ENCODE measurements at places on chromosomes 3 and 15. TPM values are rescaled to one million over a fixed set of nuclear protein-coding genes. Genes with fewer than 3 reads are reported as not detected.

The NSMCE3 gene
- total RNA-seq: 9.6 TPM

The NMNAT3 gene
- total RNA-seq: 7.4 TPM

The TGM4 gene
- total RNA-seq: not detected

The DLEC1 gene
- 0.74 TPM for total RNA-seq

The GABRA5 gene
- 27.8 TPM for total RNA-seq

The STAG1 gene
- total RNA-seq: 64.9 TPM

The THSD4 gene
- 3.0 TPM for total RNA-seq

The FANCI gene
- 8.4 TPM for total RNA-seq

The CCDC80 gene
- 5.4 TPM for total RNA-seq

The SKOR1 gene
- total RNA-seq: 0.25 TPM

The TP63 gene
- total RNA-seq: 0.25 TPM

The SEMA7A gene
- total RNA-seq: 25.8 TPM

The LRRC2 gene
- 2.5 TPM for total RNA-seq

The EDC3 gene
- 17.9 TPM for total RNA-seq

The GSK3B gene
- total RNA-seq: 137 TPM

The NEK10 gene
- 18.7 TPM for total RNA-seq

The CISH gene
- total RNA-seq: 0.74 TPM

The CD276 gene
- 36.6 TPM for total RNA-seq

The FAM162A gene
- total RNA-seq: 5.7 TPM

The ZMYND10 gene
- 5.9 TPM for total RNA-seq

The CKMT1B gene
- 6.9 TPM for total RNA-seq

The CTXN2 gene
- 0.25 TPM for total RNA-seq

The GOLGA6A gene
- total RNA-seq: not detected

The TUSC7 gene
- total RNA-seq: 0.25 TPM

The ARPIN gene
- total RNA-seq: 14.5 TPM

The WDR49 gene
- 6.9 TPM for total RNA-seq

The FSTL1 gene
- 55.1 TPM for total RNA-seq

The SLC22A14 gene
- total RNA-seq: 0.25 TPM
